ENCODE measurements at places on chromosomes 4 and X.

- no peak for DNase-seq
Observed at GRCh38 chr4:145530662-145531061, 49.0 kb downstream of the SMAD1 start.

DNA sequence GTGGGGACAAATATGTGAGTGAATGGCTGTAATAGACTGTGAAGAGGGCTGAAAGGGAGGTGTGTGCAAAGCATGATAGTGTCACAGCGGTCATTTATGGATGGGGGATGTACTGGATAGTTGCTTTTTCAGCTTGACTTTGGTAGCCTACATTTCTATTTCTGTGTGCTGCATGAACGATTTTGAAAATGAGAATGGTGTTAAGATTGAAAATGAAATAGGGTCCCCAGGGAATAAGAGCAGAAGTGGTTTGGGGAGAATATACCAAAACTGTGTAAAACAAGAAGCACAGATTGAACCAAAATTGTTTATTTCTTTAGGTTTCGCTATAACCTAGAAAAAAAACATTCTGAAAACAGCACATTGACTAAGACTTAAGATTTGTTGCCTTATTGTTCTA is 58.8 kb upstream of the CLNK start:
- no peak for DNase-seq

DNA sequence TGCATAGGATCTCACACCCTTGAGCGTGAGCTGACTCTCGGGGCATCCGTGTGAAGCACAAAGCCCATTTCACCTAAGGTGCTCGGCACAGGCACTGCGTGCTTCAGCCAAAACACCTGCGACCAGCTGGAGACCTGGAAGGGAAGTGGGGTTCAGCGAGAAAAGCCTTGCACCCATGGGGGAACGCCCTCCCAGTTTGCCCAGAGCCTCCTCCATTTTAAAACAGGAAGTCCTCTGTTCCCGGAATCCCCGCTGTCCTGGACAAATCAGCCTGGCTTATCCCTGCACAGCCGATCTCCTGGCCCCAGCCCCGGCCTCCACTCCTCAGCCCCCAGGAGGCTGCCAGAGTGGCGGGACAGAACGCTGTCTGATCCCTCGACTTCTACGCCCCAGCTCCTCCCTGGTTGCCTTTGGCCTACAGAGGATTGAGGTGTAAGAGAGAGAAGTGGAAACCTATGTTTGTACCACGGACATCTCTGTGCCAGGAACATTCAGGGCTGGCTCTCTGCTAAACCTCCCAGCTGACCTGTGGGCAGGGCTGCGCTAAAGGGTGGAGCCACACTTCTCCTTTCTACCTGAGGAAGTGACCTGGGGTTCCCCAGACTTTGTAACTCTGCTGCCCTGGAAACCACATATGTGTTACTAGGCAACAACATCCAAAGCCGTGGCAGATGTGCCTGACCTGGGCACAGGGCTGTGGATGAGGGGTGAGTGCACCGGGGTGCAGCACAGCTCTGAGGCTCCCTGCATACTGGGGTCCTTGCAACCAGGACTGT is 3.8 kb upstream of the C4orf50 start:
- no peak for DNase-seq

- peak; percentile 31 for DNase-seq
Observed at GRCh38 chrX:3651277-3651676, 62.2 kb downstream of the PRKX start.

GRCh38 chr4:128831531-128832242 is 22.2 kb downstream of the JADE1 start:
- DNase-seq = no peak

DNA sequence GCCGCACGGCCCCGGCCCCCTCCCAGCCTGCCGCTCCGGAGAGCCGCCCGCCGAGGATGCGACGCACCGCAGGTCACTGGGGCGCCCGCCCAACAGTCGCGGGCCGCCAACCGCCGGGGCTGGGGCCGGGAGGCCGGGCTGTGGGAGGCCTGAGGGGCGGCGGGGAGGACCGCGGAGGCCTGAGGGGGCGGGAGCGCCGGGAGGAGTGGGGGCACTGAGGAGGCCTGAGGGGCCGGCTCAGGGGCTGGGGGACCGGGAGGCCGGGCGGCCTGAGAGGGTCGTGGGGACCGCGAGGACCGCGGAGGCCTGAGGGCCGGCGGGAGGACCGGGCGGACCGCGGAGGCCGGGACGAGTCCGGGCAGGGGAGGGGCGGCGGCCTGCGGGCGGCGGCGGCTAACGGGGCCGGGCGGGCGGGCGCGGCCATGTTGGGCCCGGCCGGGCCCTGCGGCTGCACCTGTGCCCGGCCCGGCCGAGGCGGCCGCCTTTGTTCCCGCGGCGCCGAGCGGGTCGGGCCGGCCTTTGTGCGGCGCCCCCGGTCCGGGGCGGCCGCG is 353 bp downstream of the NSD2 start:
- no peak for DNase-seq

- DNase-seq = no peak
Observed at GRCh38 chrX:148385471-148385870, 114.9 kb upstream of the AFF2 start.

- no peak for DNase-seq
Observed at GRCh38 chr4:183517781-183518180, 12.9 kb downstream of the ING2 start.

DNA sequence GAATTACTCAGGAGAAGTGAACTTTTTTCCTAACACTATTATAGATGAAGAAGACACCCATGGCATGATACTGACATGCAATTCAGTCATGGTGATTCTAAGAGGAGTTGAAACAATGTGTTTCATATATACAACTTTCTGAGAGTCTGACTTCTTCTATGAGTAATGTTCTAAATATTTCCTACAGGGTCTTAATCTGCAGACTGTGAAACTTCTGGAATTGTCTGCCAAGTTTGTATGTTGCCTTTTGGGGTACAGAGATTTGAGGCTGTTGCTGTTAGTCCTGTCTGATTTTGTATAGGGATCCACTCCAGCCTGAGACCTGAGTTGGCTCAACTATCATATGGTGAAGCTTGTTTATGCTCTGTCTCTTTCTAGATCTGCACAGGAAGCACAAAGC is 160.6 kb upstream of the GATB start:
- no peak for DNase-seq

DNA sequence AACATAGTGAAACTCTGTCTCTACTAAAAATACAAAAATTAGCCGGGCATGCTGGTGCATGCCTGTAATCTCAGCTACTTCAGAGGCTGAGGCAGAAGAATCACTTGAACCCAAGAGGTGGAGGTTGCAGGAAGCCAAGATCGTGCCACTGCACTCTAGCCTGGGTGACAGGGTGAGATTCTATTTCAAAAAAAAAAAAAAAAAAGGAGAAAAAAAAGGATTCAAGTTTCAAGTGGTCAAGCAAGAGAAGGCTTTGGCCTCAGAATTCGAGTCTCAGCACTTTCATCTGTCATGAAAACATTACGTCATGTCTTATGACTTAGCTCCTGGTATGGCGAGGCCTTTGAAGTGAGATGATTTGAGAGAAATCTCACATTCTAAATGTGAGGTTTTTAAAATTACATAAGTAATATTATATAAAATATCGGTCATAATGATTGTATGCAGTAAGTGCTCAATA is 21.2 kb upstream of the DHRSX start:
- DNase-seq = no peak

- DNase-seq = no peak
Observed at GRCh38 chr4:127648061-127648460, 15.3 kb downstream of the INTU start.

GRCh38 chr4:75698162-75698962 is 25.2 kb upstream of the G3BP2 start:
- DNase-seq = peak; percentile 13

GRCh38 chr4:156710365-156711192 is 261.0 kb downstream of the PDGFC start:
- no peak for DNase-seq

- no peak for DNase-seq
Observed at GRCh38 chr4:13396161-13396560, 88.0 kb downstream of the RAB28 start.

DNA sequence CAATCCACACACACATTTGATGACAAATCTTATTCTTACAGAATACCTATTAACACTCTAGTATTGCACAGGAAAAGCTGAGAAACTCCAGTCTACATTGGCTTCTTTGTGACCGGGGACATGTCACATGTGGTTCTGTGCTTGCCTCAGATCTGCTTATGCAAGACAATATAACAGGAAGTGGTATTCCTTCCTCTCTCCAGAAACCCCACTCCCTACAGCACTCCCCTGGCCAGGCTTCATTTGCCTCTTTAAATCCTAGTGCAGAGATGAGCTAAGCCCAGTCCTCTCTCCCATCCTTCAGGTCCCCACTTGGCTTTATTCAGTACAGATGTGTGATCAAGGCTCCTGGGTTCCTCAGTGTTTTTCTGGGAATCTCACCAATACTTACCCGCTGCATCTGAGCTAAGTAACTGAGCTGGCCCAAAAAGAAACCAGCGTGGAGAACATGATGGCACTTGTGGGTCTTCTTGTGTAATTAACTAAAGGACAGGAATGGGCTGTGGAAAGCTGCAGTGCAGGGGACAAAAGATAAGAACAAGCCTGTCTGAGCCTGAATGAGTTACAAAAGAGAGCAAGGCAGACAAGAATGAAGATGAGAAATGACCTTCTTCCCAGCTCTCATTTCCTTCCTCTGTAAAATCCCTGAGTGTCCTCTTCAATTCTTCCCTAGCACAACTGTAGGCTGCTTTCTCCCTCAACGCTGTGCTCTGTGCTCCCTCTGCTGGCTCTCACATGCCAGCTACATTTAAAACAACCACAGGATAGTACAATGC is 105.6 kb downstream of the HNRNPD start:
- peak; percentile 37 for DNase-seq

- DNase-seq = no peak
Observed at GRCh38 chr4:32932156-32932555, 2212.0 kb downstream of the PCDH7 start.

- no peak for DNase-seq
Observed at GRCh38 chr4:184477201-184477999, 3.0 kb upstream of the IRF2 start.

DNA sequence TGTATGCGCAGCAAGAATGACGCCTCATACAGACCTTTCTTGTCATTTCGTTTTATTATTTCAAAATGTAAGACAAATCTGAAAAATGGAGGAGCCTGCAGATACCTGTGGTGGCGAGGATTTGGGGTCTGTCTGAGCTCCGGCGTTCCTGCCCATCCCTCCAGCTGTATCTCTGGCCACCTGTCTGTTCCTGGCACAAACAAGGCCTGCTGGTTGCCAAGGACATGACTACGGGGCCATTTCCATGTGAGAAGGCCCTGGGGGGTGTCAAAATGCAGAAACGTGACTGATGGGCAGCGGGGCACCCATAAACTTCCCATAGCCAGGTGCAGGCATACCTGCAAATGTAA is 591 bp upstream of the TSPAN7 start:
- no peak for DNase-seq

DNA sequence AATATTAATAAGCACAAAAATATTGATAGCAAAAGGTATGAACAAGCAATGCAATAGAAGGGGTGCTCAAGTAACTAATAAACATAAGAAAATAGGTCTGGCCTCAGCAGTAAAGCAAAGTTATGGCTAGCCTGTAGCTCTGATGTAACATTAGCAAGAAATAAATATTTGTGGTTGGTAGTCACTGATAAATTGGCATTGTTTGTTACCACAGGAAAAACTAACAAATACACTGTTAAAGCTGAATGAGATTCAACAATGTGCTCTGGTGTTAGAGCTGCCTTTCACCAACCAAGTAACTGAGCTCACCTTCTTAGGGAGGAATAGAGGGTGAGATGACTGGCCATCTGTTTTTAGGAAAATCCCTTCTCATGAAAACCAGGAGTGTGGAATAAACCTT is 71.4 kb downstream of the AREG start:
- no peak for DNase-seq
